ENCODE measurements at places on chromosomes 12 and 14.

- DNase-seq = peak; percentile 83
Measured at GRCh38 chr14:74018586-74019407, at the start of the genes BBOF1 and ENTPD5. Gene BBOF1 (plus strand): TSS chr14:74019349. CDS start chr14:74019479, 130 bp downstream. Gene ENTPD5 (minus strand): TSS chr14:74019288. CDS start chr14:73988102, 31,186 bp downstream.

GRCh38 chr12:18632848-18633247, 105.0 kb downstream of the PLCZ1 start:
- DNase-seq = no peak

DNA sequence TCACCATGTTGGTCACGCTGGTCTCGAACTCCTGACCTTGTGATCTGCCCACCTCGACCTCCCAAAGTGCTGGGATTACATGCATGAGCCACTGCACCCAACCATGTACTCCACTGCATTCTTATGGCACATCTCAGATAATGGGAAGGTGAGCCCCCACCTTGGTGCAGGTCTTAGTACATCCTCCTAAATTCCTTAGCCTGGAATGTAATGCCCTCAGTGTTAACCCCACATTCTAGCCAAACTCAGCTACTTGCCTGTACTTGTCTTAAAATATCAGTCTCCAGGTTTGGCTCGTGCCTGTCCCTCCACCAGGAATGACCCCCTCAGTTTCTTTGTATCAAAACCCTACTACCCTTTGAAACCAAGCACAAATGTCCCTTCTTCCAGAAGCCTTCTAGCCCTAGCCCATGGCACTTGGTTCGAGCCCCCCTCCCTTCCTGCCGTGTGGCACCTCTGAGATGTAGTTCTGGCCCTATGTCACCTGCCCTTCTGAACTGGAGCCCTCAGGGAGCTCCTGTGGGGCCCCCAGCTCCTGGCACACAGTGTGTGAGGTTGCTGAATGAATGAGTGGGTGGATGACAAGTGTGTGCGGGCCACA, 8.4 kb downstream of the KCNH3 start:
- DNase-seq = no peak

DNA sequence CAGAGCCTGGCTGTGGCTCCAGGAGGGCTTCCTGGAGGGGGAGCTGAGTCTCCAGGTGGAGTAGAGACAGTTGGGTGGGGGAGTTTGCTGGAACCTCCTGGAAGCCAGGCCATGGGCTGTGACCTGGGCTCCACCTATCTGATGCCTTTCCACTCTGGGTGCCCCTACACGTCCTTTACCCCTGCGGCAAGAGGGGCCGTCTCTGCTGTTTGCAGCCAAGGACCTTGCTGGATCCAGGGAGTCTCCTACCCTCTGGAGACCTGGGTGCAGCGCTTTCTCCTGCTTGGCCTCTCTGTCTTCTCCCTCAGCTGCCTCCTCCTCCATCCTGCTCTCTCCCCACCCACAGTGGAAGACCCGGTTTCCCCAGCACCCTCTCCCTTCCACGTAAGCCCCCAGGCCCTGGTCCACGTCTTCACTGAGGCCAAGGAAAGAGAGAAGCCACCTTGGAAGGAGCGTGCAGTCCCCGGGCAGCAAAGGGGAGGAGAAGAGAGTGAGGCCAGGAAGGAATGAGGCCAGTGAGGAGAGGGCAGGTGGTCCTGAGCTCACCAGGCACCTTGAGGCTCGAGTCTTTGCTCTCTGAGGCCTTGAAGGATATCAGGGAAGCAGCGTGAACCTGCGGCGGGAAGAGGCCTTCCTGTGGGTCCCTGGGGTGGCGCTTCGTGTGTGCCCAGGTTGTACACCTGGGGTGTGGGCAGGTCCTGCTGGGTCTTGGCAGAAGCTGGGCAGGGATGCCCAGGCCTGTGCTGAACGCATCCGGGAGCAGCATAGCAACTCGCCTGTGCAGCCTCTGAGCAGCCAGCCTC, 294.3 kb upstream of the RTL1 start:
- no peak for DNase-seq

DNA sequence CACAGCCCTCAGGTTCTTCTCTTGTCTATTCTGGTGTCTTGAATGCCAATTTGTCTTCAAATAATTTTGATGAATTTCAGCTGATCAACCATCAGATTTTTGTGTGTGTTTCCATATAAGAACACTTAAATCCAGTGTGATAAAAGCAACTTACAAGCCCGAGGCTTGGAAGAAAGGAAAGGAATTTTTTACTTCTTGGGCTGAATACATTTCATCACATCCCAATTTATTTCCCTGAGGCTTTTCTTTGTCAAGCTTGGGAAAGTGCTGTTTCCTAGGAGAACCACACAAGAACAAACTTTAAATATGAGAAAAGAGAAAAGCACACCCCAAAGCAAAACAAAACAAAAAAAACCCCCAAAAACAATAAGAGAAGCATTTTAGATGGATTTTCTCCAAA, 26.6 kb downstream of the GPRC5D start:
- DNase-seq = no peak

DNA sequence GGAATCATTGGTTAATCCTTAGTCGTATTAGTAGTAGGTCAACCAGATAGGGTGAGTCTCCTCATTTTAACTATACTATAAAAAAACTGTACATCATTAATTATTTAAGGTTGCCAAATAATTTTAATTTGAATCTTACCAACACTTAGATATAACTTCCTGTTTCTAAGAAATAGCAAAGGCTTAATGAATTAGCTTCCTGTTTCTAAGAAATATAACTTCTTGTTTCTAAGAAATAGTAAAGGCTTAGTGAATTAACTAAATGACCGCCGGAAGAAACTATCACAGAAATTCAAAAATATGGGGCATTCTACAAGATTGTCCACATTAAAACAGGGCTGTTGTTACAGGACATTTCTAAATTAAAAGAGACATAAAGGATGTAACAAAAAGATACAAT, 392.9 kb upstream of the FOXG1 start:
- DNase-seq = no peak

GRCh38 chr12:91261820-91262676, 79.4 kb upstream of the DCN start:
- no peak for DNase-seq

GRCh38 chr14:68857516-68858070, 64.7 kb upstream of the ZFP36L1 start:
- no peak for DNase-seq

DNA sequence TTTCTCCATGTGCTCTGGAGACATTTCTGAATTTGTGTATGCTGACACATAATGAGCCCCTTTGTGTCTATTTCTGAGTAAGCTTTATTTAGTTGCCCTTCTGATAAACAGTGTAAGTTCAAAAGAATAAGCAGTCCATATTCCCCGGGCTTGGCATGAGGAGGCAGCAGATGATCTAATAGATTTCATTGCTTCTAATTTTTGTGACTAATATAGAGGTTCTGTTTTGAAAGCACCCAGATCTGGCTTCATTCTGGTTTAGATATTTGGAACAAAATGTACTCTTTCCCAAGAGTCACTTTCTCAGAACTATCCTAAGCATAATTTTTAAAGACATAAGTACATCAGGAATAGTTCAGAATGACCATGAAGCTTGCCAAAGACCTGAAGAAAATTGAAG, 290.9 kb downstream of the BTG1 start:
- no peak for DNase-seq

GRCh38 chr12:109296431-109296830, 12.7 kb downstream of the FOXN4 start:
- no peak for DNase-seq

GRCh38 chr12:76103958-76104357, 19.5 kb upstream of the NAP1L1 start:
- no peak for DNase-seq

- no peak for DNase-seq
Measured at GRCh38 chr14:45201905-45202304, 51.1 kb downstream of the MIS18BP1 start.

GRCh38 chr14:48504921-48505320, 829.5 kb upstream of the MDGA2 start:
- no peak for DNase-seq

DNA sequence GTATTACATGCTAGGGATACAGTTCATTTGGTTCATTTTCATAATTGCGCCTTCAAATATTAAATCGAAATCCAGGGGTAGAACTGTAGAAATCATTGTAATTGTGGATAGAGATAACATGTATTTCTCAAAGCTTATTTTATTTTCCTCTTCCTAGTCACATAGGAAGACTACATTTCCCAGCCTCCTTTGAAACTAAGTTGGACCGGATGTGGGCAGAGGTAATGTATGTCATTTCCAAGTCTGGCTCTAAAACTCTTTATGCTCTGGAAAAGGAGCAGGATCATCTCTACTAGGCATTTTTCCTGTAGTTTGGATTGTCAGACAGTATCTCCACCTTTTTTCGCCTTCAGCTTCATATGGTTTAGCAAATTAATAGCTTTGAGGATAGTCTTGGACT, 70.1 kb upstream of the CRY1 start:
- DNase-seq = no peak

DNA sequence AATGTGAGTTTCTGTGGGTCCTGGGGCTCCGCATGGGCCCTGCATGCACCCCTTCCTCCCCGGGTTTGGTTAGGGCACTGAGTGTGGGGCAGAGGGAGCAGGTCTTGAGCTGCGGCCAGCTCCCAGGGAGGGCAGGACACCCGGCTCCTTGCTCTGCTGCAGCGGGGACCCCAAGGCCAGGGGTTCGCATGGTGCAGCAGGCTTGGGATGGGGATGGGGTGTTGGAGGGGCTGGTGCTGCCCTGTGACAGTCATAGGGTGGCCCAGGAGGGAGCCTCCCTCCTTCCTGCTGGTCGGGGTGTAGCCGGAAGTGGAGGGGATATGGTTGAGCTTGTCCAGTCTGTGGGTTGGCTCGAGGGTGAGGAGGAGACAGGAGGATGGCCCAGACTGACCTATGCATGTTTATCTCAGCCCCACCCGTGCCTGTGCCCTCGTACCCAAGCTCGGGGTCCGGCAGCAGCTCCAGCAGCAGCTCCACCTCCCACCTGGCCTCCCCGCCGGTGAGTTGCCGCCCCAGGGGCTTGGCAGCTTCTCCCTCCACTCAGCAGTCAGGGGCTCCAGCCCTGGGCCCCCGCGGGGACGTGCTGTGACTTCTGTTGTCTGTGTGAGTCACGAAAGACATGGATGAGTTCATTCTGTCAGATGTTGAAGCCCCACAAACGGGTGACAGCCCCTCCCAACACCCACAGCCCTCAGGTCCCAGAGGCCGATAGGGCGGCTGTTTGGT, 16.0 kb downstream of the ULK1 start:
- DNase-seq = no peak

Data from CD4-positive, alpha-beta T cell treated with Interleukin-6 at 100 ng/mL for 8 hours (primary cell).